ENCODE measurements at places on chromosomes 2 and 18.

DNA sequence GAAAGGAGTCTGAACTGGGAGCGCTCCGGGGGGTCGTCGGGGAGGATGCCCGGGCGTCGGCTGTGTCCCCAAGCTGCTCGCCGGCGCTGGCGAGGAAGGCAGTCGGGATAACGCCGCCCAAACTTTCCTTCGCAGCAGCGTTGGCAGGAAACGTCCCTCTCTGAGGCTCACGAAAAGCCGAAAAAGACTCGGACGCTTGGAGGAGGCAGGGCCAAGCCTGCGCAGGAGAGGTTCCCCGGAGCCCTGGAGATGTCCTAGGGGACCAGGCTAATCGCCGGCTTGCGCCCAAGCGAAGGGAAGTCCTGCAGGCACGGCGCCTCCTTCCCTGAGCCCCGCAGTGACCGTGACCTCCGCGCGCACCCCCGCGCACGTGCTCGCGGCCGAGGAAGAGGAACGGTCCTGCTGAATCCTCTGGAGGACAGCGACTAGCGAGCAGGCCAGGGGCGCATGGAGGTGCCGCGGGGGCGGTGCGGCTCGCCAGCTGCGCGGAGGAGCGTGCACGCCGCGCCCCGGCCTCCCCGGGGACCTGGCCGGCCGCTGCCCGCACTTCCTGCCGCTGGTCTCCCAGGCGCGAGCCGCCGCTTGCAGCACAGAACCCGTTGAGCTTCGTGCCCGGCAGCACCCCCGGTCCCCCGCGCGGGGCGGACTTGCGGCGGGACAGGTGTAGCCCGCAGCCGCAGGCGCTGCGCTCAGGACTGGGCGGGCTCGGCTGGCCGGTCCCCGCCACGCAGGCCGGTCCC lies at the start of gene SH3RF3:
TSS of gene SH3RF3 (plus strand) at position 590 of the 740 bp plus-strand sequence.
- no peaks in the 10 kb centered on the region for H3K27me3 ChIP-seq
- peaks cover 10% of the 10 kb centered on the region for H3K4me1 ChIP-seq
- peak within 1 kb of the TSS; percentile 56 for H3K4me3 ChIP-seq
- H3K36me3 ChIP-seq = no peaks in the 10 kb centered on the region
- peak; percentile 59 for DNase-seq
- H3K27ac ChIP-seq = no peak within 1 kb of the TSS

GRCh38 chr2:168593713-168594112 lies 137.6 kb downstream of the CERS6 start:
- H3K4me1 ChIP-seq = no peaks in the 10 kb centered on the region
- no peak overlapping the region for H3K27ac ChIP-seq
- no peak overlapping the region for H3K4me3 ChIP-seq
- H3K36me3 ChIP-seq = no peaks in the 10 kb centered on the region
- H3K27me3 ChIP-seq = no peaks in the 10 kb centered on the region
- DNase-seq = no peak

- H3K27ac ChIP-seq = no peak overlapping the region
- DNase-seq = no peak
- no peaks in the 10 kb centered on the region for H3K36me3 ChIP-seq
- H3K4me3 ChIP-seq = no peak overlapping the region
Measured at GRCh38 chr2:75605770-75606529, 40.6 kb upstream of the MRPL19 start.

GRCh38 chr2:38164881-38165280 lies 88.9 kb upstream of the CYP1B1 start:
- H3K4me3 ChIP-seq = no peak overlapping the region
- no peaks in the 10 kb centered on the region for H3K4me1 ChIP-seq
- no peak for DNase-seq
- H3K27ac ChIP-seq = no peak overlapping the region

GRCh38 chr2:64220894-64221617 lies 76.8 kb upstream of the PELI1 start:
- no peaks in the 10 kb centered on the region for H3K27me3 ChIP-seq
- H3K36me3 ChIP-seq = no peaks in the 10 kb centered on the region
- no peak overlapping the region for H3K4me3 ChIP-seq
- H3K27ac ChIP-seq = no peak overlapping the region
- H3K4me1 ChIP-seq = peaks cover 27% of the 10 kb centered on the region

DNA sequence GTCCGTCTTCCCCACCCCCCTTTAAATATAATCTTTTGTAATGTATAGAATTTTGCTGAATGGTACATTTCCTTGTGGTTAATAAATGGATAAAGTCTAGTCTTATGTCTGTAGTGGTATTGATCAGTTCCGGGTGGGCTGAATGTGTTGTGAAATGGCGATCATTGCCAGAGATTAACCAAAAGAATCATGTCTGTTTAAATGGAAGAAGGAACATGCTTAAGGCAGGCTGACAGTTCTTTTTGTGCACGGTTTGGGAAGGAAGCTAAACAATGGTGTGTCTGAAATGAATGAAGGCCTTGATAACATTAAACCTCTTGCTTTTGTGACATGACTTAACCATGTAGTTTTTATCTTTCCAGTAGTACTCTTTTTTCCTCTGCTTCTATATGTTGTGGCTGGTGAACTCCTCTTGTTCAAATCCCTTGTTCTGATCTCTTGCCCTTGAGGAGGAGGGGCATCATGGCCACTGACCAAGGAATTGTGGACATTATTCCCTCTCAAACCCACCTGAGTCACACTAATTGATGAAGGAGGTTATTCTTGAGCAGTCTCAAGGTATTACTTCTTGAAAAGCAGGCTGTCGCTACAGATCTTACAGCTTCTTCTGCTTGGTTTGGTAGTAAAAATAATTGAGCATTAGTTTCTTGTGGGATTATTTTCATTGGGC lies 1.7 kb downstream of the ACVR2A start:
- DNase-seq = peak; percentile 28
- peaks cover 5% of the 10 kb centered on the region for H3K4me1 ChIP-seq
- peak overlapping the region; percentile 67 for H3K27ac ChIP-seq
- peak overlapping the region; percentile 83 for H3K4me3 ChIP-seq
- no peaks in the 10 kb centered on the region for H3K27me3 ChIP-seq

DNA sequence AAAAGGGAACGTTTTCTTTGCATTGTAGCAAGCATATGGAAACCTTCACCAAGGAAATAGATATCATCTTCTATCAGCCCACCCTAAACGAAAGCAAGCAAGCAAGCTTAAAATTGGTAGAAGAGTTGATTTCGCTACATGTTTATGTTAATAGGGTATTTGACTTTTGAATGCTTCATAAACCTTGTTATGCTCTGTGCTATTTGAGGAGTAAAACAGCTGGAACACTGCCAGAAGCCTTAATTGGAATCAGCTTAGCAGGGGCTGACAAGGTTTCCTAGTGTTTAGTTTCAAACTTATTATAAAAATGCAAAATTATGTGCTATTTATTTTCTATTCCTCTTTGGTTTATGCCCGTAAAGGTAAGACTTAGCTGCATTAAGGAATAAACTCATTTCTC lies 70.6 kb upstream of the LINC00305 start:
- DNase-seq = no peak
- H3K36me3 ChIP-seq = no peaks in the 10 kb centered on the region
- no peak overlapping the region for H3K4me3 ChIP-seq
- no peaks in the 10 kb centered on the region for H3K27me3 ChIP-seq

- no peaks in the 10 kb centered on the region for H3K27me3 ChIP-seq
- H3K36me3 ChIP-seq = no peaks in the 10 kb centered on the region
- H3K4me3 ChIP-seq = no peak overlapping the region
- no peaks in the 10 kb centered on the region for H3K4me1 ChIP-seq
Measured at GRCh38 chr2:24977631-24978030, 5.9 kb upstream of the DNAJC27 start.

- DNase-seq = no peak
- H3K27ac ChIP-seq = no peak overlapping the region
- peaks cover 2% of the 10 kb centered on the region for H3K4me1 ChIP-seq
- H3K27me3 ChIP-seq = no peaks in the 10 kb centered on the region
Measured at GRCh38 chr2:24011250-24012104, 1.6 kb downstream of the MFSD2B start.

DNA sequence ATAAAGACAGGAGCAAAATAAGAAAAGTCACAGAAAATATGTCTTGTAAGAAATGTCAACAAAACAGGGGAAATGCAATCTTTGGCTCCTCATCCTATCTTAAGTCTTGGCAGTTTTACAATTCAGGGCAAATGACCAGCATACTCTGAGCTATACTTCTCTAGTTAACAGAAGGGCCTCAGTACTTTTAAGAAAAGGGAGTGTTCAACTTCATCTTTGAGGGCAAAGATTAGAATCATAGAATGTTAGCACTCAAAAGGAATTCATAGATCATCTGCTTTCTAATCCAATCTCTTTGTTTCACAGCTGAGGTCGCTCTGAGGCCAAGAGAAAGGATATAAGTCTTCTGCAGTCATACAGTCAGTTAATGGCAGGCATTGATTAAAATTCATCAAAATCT lies 174.0 kb upstream of the NT5C1B start:
- H3K36me3 ChIP-seq = no peaks in the 10 kb centered on the region
- no peak overlapping the region for H3K27ac ChIP-seq
- H3K4me1 ChIP-seq = no peaks in the 10 kb centered on the region
- DNase-seq = no peak

- peaks cover 16% of the 10 kb centered on the region for H3K4me1 ChIP-seq
- no peaks in the 10 kb centered on the region for H3K36me3 ChIP-seq
- H3K27ac ChIP-seq = no peak overlapping the region
- no peaks in the 10 kb centered on the region for H3K27me3 ChIP-seq
- no peak for DNase-seq
Measured at GRCh38 chr2:216989340-216990129, 129.7 kb upstream of the TNP1 start.

DNA sequence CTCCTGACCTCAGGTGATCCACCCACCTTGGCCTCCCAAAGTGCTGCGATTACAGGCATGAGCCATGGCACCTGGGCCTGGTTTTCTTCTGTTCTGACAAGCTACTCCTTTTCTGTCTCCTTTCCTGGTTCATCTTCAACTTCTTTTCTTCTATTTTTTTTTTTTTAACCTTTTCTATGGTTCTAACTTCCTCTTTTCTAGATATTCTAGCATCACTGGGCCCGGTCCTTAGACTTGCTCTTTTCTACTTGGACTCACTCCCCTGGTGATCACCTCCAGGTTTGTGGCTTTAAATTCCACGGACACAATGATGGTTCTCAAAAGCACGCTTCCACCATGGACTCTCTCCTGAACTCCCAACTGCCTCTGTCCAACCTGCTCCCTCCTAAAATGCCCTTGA lies 2.0 kb downstream of the EIF2AK2 start:
- H3K27ac ChIP-seq = no peak overlapping the region
- H3K4me3 ChIP-seq = no peak overlapping the region
- H3K36me3 ChIP-seq = no peaks in the 10 kb centered on the region
- H3K4me1 ChIP-seq = peaks cover 4% of the 10 kb centered on the region
- H3K27me3 ChIP-seq = no peaks in the 10 kb centered on the region

- H3K27me3 ChIP-seq = no peaks in the 10 kb centered on the region
- no peak overlapping the region for H3K4me3 ChIP-seq
- H3K4me1 ChIP-seq = no peaks in the 10 kb centered on the region
- H3K36me3 ChIP-seq = no peaks in the 10 kb centered on the region
Measured at GRCh38 chr18:55477860-55478581, 110.0 kb downstream of the TCF4 start.

- H3K4me3 ChIP-seq = no peak overlapping the region
- no peaks in the 10 kb centered on the region for H3K4me1 ChIP-seq
- H3K27me3 ChIP-seq = no peaks in the 10 kb centered on the region
- no peak for DNase-seq
- no peaks in the 10 kb centered on the region for H3K36me3 ChIP-seq
Measured at GRCh38 chr2:198347349-198347748, 543.0 kb downstream of the PLCL1 start.

GRCh38 chr2:74441170-74441689 lies 507 bp downstream of the RTKN start:
- H3K27ac ChIP-seq = peak overlapping the region; percentile 100
- no peaks in the 10 kb centered on the region for H3K36me3 ChIP-seq
- H3K27me3 ChIP-seq = no peaks in the 10 kb centered on the region
- DNase-seq = no peak
- H3K4me1 ChIP-seq = peaks cover 40% of the 10 kb centered on the region
- H3K4me3 ChIP-seq = peak overlapping the region; percentile 68

DNA sequence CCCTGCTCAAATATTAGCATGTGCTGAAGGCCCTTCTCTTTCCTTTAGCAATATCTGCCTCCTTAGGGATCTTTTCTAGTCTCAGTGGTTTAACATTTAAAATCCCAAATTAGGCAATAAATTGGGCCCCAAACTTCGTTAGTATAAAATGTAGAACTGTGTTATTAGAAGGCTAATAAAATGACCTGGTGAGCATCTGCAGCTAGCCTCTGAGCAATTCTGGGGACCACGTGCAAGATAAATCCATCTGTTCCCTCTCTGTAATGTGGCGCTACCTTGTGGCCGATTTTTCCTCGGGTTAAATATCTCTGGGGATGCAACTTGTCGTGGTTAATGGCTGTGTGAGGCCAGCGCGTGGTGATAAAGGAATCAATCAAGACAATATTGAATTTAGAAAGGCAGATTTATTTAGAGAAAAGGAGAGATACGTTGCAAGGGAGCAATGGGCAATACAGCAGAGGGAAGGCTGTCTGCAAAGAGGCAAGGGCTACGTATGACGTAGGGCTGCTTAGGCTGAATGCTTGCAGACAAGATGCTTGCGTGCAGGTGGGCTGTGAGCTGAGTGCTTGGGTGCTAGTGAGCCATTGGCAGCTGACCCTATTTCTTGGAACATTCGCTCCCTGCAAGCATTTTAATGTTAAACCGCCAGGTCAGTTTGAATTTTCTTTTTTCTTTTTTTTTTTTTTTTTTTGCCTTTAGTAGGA lies 18.5 kb upstream of the IL36G start:
- no peak for DNase-seq
- H3K4me1 ChIP-seq = no peaks in the 10 kb centered on the region
- no peaks in the 10 kb centered on the region for H3K36me3 ChIP-seq
- H3K4me3 ChIP-seq = no peak overlapping the region

GRCh38 chr18:2412996-2413751 lies 158.1 kb downstream of the METTL4 start:
- no peaks in the 10 kb centered on the region for H3K36me3 ChIP-seq
- peaks cover 21% of the 10 kb centered on the region for H3K4me1 ChIP-seq
- no peaks in the 10 kb centered on the region for H3K27me3 ChIP-seq
- H3K4me3 ChIP-seq = no peak overlapping the region
- H3K27ac ChIP-seq = no peak overlapping the region

GRCh38 chr2:39550701-39551285 lies 113.7 kb upstream of the MAP4K3 start:
- H3K27ac ChIP-seq = no peak overlapping the region
- H3K27me3 ChIP-seq = no peaks in the 10 kb centered on the region
- H3K4me1 ChIP-seq = peaks cover 18% of the 10 kb centered on the region
- H3K4me3 ChIP-seq = no peak overlapping the region
- H3K36me3 ChIP-seq = no peaks in the 10 kb centered on the region

GRCh38 chr2:174333372-174334277 lies 1.1 kb upstream of the SP9 start:
- H3K36me3 ChIP-seq = peaks cover 2% of the 10 kb centered on the region
- no peak for DNase-seq
- H3K27me3 ChIP-seq = no peaks in the 10 kb centered on the region
- H3K27ac ChIP-seq = no peak overlapping the region
- H3K4me3 ChIP-seq = no peak overlapping the region

Data from SJCRH30 (cell line).